Neural cell (in vitro differentiated cells): ENCODE measurements at places on chromosomes 12 and 14. TPM values are rescaled to one million over a fixed set of nuclear protein-coding genes. Genes with fewer than 3 reads are reported as not detected.

The PAX9 gene
- polyA plus RNA-seq: not detected in 2 replicates

The CLEC4C gene
- not detected in 2 replicates for polyA plus RNA-seq

The PTMS gene
- polyA plus RNA-seq: 504 and 557 TPM in 2 replicates

The ITGA5 gene
- polyA plus RNA-seq: not detected in 2 replicates

The RILPL1 gene
- 1.4 and 9.0 TPM in 2 replicates for polyA plus RNA-seq

The HHIPL1 gene
- 0.04 and 0.47 TPM in 2 replicates for polyA plus RNA-seq

The IGF1 gene
- not detected in 2 replicates for polyA plus RNA-seq

The BBOF1 gene
- 47.7 and 51.4 TPM in 2 replicates for polyA plus RNA-seq

The SYNDIG1L gene
- polyA plus RNA-seq: 2.0 and 2.1 TPM in 2 replicates

The C14orf180 gene
- polyA plus RNA-seq: not detected in 2 replicates

The SCN8A gene
- polyA plus RNA-seq: 14.2 and 15.2 TPM in 2 replicates

The SLC16A7 gene
- 2.3 and 4.0 TPM in 2 replicates for polyA plus RNA-seq

The LAG3 gene
- 1.4 and 2.0 TPM in 2 replicates for polyA plus RNA-seq

The ART4 gene
- not detected in 2 replicates for polyA plus RNA-seq

The LBHD2 gene
- polyA plus RNA-seq: not detected in 2 replicates

The BORCS5 gene
- polyA plus RNA-seq: 11.4 and 14.2 TPM in 2 replicates

The CD163L1 gene
- polyA plus RNA-seq: 0.62 TPM in 1 of 2 replicates, not detected in the other

The SIRT4 gene
- 9.7 and 13.8 TPM in 2 replicates for polyA plus RNA-seq

The PLEKHG3 gene
- 15.8 and 27.3 TPM in 2 replicates for polyA plus RNA-seq

The PCED1B gene
- not detected in 2 replicates for polyA plus RNA-seq

The RPS6KA5 gene
- polyA plus RNA-seq: 6.3 and 11.1 TPM in 2 replicates

The PTGES3 gene
- polyA plus RNA-seq: 104 and 109 TPM in 2 replicates

The OR6C4 gene
- not detected in 2 replicates for polyA plus RNA-seq

The PTPRO gene
- polyA plus RNA-seq: 120 and 124 TPM in 2 replicates

The RERG gene
- polyA plus RNA-seq: 0.70 and 0.87 TPM in 2 replicates

The DCD gene
- not detected in 2 replicates for polyA plus RNA-seq

The SOAT2 gene
- polyA plus RNA-seq: not detected in 2 replicates

The SYCP3 gene
- polyA plus RNA-seq: 2.1 and 3.4 TPM in 2 replicates

The LRRK2 gene
- polyA plus RNA-seq: 0.04 and 0.54 TPM in 2 replicates

The CLEC9A gene
- not detected in 2 replicates for polyA plus RNA-seq

The EIF2B1 gene
- polyA plus RNA-seq: 59.9 and 71.1 TPM in 2 replicates

The RFX4 gene
- 0.22 TPM in 1 of 2 replicates, not detected in the other for polyA plus RNA-seq

The FBRSL1 gene
- 11.9 and 37.0 TPM in 2 replicates for polyA plus RNA-seq

The CEP290 gene
- 35.3 and 43.9 TPM in 2 replicates for polyA plus RNA-seq

The STYK1 gene
- polyA plus RNA-seq: 0.24 and 0.26 TPM in 2 replicates

The DNAH10 gene
- 1.6 and 1.9 TPM in 2 replicates for polyA plus RNA-seq

The EIF2S3B gene
- 2.1 and 3.6 TPM in 2 replicates for polyA plus RNA-seq

The CAPZA3 gene
- not detected in 2 replicates for polyA plus RNA-seq

The NAV3 gene
- 35.5 and 36.9 TPM in 2 replicates for polyA plus RNA-seq

The INHBE gene
- polyA plus RNA-seq: 0.30 and 2.3 TPM in 2 replicates

The NTN4 gene
- 8.2 and 12.4 TPM in 2 replicates for polyA plus RNA-seq
